ENCODE measurements at places on chromosomes 7 and 10.
A peak's percentile ranks its signal among the peaks of the same experiment; 100 is the strongest.

- DNase-seq, result no peak
These were observed 125.6 kb downstream of the CELF2 start for GRCh38 chr10:11143242-11143641.

DNA sequence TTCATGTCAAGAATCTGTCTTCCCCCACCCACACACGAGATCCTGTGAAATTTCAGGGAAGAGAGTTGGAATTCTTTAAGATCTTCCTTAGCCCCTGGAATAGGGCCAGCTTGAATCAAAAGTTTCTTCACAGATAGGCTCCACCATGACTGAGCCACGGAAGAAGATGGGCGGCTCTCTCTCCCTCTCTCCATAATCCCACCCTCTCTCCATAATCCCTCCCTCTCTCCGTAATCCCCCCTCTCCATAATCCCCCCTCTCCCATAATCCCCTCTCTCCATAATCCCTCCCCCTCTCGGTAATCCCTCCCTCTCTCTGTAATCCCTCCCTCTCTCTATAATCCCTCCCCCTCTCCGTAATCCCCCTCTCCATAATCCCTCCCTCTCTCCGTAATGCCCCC lies 20.4 kb downstream of the SHH start:
- DNase-seq, result no peak

- DNase-seq, result no peak
These were observed 614.9 kb upstream of the FZD8 start for GRCh38 chr10:36256948-36257356.

GRCh38 chr7:143351574-143351973 lies 10.9 kb downstream of the FAM131B start:
- DNase-seq, result no peak

GRCh38 chr7:80875537-80876120 lies 43.2 kb downstream of the SEMA3C start:
- no peak for DNase-seq

- no peak for DNase-seq
These were observed 148.8 kb downstream of the NPSR1 start for GRCh38 chr7:34806831-34807230.

DNA sequence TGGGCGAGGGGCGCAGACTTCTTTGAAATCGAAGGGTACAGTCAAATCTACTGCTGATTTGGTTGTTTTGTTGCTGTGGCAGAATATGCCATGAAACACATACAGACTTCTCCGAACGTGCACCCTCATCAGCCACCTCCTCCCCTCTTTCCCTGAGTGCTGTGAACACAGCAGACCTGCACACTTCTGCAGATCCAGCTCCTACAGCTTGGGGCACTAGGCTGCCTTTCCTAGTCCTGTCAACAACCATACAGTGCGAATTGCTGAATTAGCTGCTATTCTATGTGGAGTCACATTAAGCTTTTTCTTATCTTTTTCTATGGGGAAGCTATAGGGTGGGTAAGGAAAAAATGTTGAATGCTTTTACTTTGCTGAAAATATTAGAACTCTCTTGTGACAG lies 57.5 kb downstream of the COL17A1 start:
- DNase-seq, result no peak

GRCh38 chr7:70619130-70619529 lies 512.8 kb upstream of the GALNT17 start:
- DNase-seq, result peak; percentile 73

- DNase-seq, result no peak
These were observed 31.6 kb downstream of the TRIM8 start for GRCh38 chr10:102675666-102676533.

DNA sequence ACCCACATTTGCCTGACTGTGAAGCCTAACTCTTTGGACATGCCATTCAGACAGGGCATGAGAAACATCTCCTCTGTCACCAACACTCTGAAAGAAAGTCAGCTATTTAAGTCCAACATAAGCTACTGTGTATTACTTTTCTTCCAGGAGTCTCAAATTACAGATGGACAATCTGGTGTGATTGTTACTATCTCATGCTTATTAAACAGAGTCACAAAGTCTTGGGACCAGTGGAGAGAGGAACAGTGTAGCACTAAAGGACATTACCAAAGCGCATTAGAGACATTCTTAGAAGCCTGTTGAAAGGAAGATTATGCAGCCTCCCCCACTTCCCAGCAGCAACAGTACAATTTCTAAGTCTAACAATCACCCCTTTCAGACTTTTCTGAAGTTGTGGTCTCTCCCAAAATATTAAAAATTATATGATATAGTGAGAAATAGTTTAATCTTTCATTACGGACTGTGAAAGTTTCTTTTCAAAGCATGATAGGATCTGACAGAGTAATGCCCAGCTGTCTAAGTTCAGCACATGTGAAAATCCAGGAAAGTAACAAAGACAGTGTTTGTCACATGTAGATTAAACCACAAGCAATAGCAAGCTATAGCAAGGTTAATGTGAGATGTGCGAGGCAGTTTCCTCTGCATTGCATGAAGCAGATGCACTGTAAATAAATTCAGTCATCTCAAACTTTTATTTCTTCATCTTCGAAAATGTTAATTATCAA lies 280.9 kb upstream of the FZD8 start:
- no peak for DNase-seq

DNA sequence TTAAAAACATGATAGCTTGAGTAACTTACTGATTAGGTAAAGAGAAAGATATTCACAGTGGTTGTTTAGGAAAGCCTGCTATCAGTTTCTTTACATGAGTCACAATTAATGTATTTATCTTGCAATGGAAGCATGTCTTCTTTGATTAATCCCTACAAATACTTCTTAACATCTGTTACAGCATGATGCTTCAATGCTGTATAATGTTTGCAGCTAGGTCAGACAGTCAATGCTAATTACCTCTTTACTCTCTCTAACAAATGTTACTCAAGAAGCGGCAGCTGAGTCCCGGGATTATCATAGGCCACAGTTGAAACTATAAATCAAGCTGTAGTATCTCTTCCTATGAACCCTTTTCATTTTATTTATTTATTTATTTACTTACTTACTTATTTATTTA lies 33.2 kb downstream of the ACBD5 start:
- no peak for DNase-seq

GRCh38 chr10:124512600-124512999 lies 51.0 kb downstream of the LHPP start:
- no peak for DNase-seq

DNA sequence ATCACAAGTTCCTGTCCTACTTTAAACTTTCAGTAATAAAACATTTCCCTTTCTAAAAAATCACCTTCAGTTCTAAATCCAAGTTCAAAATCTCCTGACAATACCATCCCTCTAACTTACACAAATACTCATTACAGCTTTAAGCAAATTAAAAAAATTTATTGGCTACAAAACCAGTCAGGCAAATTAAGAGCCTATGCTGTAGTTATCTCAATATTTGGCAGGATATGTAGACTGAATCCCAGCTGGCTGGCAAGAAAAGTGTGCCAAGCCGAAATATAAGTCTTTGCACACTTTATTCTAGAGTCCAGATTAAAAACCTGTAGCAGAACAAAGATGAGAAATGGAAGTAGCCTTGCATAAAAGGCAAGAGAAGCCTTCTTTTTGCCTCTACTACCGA lies 9.5 kb downstream of the WAPL start:
- DNase-seq, result no peak

DNA sequence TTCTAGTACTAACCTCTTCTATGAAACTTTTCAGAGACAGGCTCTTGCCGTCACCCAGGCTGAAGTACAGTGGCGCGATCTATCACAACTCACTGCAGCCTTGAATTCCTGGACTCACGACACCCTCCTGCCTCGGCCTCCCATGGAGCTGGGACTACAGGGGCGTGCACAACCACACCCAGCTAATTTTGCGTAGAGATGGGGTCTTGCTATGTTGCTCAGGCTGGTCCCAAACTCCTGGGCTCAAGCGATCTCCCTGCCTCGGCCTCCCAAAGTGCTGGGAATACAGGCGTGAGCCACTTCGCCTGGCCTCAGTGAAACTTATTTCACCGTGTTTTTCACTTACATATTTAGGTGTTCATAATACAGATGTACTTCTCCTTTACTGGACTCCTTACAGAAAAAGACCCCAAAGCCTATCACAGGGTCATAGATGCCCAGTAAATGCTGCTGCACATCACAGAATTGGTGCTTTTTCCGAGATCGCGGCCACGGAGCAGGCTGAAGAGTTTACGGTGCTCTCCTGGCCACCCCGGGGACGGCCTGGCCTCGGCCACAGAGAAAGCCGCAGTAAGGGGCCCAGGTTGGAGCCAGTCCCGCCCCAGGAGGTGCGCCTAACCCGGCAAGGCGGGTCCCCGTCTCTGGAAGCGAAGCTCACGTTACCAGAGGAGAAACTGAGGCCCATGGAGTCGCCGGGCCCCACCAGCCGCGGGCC lies 595 bp downstream of the TBL2 start:
- no peak for DNase-seq

GRCh38 chr10:68385740-68386139 lies 21.3 kb downstream of the RUFY2 start:
- no peak for DNase-seq

GRCh38 chr10:128869101-128869749 lies 597.8 kb upstream of the MGMT start:
- DNase-seq, result no peak

DNA sequence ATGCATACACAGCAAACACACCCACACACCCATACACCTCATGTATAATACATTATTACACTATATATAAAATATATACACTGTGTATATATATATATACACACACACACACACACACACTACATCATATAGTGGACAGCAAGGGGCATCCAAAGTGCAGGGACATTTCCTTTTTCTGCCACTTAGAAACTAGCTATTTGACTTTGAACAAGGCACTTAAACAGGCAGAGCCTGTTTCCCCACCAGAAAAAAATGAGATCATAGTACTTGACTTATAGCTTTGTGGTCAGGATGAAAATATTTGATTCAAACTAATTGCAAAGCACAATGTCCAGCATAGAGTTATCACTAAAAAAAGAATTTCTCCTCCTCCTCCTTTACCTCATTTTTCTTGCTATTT lies 254.3 kb upstream of the NPVF start:
- no peak for DNase-seq

GRCh38 chr7:111238886-111239285 lies 148.0 kb downstream of the LRRN3 start:
- no peak for DNase-seq

GRCh38 chr7:80313067-80313626 lies 178.5 kb downstream of the GNAI1 start:
- DNase-seq, result no peak

DNA sequence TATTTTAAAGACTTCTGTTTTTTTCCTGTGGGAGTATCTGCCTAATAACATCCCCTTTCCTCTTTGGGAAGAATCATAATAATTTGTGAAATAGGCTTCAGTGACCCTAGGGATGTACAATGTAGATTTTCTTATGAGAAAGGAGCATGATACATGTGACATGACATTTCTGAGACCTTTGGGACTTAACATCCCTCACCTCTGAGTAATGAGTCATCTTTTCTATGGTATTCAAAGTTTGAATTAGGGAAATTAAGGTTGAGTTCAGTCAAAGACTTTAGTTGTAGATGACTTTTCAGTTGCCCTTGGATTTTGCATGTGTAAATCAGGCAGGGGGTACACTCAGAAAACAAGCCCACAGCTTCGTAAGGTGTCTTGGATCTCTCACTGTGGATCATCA lies 14.3 kb downstream of the GRK5 start:
- DNase-seq, result no peak

DNA sequence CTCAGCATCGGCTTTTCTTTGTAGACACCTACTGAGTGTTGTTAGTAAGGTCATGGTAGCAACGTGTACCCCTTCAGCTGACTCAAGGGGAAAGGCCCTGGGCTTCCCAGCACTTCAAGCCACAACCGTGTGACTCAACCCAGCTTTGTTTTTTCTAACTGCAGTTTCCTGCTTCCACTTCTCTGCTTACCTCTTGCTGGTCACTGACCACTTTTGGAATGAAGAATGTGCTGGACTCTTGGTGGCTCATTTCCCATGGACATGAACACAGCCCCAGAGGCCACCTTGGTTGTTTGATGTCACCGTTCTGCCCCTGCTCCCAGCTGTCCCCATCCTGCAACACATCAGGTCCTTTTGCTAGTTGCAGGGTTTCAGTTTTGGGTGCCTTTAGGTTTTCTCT lies 69.5 kb upstream of the ZNF438 start:
- DNase-seq, result no peak

- no peak for DNase-seq
These were observed 3.3 kb downstream of the MAP3K8 start for GRCh38 chr10:30437031-30437841.

DNA sequence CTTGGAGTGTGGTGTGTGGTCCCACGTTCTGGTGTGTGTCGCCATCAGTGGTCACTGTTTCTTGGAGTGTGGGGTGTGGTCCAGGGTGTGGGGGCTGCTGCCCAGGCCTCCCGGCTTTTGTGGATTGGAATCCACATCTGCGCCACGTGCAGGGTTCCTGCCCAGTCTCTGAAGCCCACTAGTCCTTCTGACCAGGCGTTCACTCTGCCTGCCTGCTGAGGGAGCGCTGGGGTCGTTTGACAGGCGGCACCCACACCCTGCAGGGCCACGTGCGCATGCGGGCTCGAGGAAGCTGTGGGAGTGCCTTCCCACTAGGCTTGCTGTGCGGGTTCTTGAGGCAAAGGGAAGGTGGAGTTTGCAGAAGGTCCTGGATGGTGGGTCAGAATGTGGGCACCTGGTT lies 51.4 kb downstream of the INPP5A start:
- DNase-seq, result no peak

- DNase-seq, result no peak
These were observed 136.7 kb downstream of the KIF20B start for GRCh38 chr10:89838044-89838615.

DNA sequence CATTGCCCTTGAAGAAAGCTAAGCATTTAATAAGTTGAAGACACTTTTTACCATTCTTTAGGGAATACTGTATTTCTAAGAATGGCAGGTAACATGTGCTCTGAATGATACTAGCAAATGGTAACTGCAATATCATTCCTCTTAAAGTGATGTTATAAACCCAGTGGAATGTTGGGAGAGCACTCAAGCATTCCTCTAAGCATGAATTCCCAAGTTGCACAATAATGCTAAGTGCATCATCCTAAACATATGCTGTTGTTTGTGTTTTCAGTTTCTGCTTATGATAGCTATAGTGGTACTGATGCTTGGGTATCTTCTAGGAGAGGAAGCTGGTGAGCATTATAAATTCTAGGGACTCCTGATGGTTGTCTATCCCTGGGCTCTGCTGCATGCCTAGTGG lies 673.9 kb downstream of the PHTF2 start:
- no peak for DNase-seq

GRCh38 chr10:101003639-101004206 lies 4.1 kb downstream of the LZTS2 start:
- DNase-seq, result no peak

DNA sequence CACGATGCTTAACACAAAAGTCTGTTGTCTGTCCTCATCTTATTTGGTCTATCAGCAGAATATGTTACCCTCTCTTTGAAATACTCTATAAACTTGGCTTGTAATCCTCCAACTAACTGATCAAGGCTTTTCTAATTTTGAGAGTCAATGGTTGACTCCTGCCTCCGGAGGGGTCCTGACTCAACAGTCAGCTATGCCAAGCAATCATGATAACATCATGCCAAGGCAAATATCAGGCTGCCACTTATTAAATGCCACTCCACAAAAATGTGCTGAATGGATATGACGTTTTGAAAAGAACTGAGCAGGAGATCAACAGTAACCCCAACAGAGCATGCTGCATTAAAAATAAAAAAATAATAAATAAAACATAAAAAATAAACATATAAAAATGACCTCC lies 116.1 kb downstream of the PARD3 start:
- DNase-seq, result no peak

- no peak for DNase-seq
These were observed 52.2 kb upstream of the MKI67 start for GRCh38 chr10:128178302-128178958.

Data from COR-L47 (cell line).